ENCODE measurements at places on chromosomes 4 and X.
A peak's percentile ranks its signal among the peaks of the same experiment; 100 is the strongest.

DNA sequence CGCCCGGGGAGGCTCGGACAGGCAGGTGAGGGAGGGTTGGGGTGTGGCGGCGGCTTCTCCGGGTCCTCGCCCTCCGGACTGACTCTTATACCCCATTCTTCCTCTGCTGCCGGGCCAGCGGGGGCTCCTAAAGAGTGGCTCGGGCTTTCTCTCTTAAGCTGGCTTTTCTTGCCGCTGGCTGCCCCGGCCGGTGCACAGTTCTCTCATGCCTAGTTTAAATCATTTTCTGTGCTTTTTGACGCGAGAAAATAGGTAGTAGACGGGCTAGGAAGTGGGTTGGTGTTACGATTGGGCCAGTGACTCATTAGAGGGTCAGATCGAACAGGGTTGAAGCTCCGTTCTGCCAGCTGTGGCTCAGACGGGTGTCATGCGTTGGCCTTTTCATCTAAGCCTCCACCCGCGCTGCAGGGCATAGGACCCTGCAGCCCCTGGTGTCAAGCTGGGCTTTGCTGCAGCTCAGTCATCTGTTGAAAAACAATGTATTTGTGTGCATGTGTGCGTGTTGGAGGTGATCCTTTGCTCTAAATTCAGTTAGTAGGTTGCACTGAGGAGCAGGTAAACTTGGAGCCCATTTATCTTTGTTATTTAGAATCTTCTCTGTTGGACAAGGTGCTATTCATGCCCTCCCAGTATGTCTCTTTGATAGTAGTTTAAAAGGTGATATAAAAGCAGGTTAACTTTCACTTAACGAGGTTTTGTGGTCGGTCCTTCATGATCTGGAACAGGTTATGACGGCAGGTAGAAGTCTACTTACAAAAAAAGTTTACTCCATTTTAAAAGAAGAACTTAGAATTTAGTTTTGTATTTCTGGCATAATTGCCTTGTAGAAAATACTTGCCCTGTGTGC lies 802 bp downstream of the BMP2K start:
- peak; percentile 32 for DNase-seq

DNA sequence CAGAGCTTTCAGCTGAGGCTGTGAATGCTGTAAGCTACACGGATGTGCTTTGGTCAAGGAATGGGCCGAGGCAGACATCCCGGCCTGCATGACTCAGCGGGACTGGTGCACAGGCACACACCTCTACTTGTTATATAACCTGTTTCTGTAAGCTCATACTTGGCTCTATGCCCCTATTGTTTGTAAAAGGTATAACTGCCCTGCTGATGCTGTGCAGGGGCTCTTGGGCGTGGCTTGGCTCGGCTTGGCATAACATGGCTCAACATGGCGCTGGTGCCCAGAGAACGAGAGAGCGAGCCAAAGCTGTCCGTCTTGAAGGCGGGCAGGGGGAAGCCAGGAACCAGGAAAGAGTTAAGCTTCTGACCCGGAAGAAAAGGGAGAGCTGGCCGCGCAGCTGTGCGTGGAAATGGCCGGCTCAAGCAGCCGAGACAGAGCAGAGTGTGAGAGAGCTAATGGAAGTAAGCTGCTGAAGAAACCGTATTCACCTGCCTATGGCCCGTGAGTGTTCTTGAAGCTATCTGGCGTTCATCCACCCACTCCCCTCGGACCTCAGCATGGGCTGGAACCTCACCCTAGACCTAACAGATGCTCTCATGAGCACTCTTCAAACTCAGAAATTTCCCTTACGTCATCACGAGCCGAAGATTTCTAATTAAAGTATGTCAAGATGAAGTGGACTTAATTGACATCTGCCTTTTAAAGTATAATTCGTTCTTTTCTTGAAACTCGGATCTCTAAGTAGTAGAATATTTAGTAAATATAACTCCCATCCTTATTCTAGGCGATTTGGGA lies 286.3 kb upstream of the AGA start:
- no peak for DNase-seq

DNA sequence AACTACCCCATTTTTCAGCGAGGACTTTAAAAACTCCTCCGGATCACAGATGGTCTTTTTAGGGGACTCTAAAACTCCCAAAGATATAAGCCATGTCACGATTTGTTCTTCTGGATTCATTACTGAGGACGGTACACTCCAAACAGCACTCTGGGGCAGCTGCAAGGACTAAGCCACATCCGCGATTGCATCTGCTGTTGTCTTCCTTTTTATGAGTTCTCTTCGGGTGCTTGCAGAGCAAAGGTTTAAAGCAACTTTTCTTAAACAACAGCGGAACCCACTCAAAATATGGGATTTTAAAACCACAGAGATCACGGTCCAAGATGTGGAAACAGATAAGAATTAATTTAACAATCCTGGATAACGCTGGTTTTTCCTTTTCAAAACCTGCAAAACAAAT lies at the start of gene ARHGEF6:
TSS of gene ARHGEF6 (minus strand) at position 170 of the 400 bp plus-strand sequence. CDS start at position 120, 50 bp downstream.
- no peak for DNase-seq

DNA sequence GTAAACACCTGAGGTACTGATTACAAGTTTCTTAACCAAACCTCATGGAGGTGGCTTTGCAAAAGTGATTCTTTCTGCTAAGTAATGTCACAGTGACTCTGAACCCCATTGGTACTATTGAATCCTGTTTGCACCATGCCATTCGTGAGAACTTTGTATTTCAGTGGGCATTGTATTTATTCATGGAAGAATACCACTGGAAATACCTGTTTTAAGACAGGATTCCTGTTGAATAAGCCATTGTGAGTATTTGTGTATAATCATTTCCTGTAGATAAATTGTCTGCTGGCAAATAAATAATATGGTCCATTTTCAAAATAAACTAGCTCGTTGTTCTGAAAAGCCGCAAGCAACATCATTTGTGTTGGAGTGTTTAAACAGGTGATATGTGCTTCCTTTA lies 136.4 kb upstream of the GUCY1A1 start:
- DNase-seq, result no peak
